Ascending aorta (tissue), 2 donors: ENCODE measurements at places on chromosomes 7 and 10.

DNA sequence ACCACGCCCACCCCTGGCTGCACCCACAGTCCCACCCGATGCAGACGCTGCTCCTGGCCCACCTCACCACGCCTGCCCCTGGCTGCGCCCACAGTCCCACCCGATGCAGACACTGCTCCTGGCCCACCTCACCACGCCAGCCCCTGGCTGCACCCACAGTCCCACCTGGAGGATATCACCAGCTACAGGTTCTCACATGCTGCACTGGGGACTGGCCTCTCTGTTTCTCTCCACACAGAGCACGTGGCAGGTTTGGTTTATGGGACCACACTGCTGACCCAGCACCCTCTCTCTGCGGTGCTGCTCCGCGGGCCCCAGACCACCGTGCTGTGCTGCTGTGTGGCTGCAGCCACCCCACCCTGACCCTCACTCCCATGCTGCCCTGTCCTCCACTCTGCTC lies 120.9 kb downstream of the VIPR2 start:
- peak; percentile 24 for DNase-seq

GRCh38 chr7:130970696-130971095 lies 236.7 kb upstream of the KLF14 start:
- no peak for DNase-seq

DNA sequence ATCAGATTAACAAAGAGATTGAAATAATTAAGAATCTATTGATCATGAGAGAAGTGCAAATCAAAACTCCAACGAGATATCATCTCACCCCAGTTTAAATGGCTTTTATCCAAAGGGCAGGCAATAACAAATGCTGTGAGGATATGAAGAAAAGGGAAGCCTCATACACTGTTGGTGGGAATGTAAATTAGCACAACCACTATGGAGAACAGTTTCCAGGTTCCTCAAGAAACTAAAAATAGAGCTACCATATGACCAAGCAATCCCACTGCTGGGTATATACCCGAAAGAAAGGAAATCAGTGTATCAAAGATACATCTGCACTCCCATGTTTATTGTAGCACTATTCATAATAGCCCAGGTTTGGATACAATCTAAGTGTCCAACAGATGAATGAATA lies 13.8 kb downstream of the FGL2 start:
- DNase-seq = no peak

DNA sequence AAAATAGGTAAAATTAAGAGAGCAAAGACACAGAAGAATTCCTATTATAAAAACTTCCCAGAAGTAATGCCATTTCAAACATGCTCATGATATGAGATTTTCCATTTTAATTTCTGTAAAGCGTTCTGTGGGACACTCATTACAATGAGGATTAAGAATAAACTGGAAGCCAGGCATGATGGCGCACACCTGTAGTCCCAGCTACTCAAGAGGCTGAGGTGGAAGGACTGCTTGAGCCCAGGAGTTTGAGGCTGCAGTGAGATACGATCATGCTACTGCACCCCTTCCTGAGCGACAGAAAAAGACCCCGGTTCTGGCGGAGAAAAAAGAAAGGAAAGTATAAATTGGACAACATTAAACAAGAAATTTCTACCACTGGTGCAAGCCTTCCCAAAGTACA lies 1.5 kb downstream of the DNA2 start:
- no peak for DNase-seq

DNA sequence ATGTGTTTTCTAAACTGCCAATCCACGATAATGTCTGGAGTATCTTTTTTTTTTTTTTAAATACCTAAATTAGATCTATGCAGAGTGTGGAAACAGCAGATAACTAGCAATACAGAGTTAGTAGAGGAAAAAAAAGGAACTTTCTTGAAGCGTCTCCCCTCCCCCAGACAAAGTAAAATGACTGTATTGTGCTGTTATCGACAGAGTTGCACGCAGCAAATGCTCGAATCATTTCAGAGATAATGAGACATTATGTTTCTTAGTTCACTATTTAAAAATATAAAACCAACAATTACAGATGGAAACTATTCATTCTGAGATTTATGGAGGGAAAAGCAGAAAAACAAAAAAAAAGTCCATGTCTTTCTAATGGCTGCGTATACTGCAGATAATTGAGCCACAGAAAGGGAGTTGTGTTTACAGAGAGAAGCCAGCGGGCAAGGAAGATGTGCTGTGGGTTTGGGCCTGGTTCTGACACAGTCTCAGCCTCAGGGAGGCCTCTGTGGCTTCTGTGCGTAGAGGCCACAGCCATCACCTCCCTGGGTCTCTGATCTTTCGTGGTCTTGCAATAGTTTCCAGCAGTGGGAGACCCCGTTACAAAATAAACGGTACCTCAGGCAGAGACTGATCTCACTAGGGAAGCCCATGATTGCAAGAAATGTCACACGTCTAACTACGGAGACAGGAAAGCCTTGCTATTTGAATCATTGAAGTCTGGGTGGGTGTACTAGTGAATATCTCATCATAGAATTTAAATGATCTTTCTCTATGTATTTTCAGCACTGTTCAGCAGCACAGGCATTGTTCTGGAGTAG lies 19.1 kb upstream of the KLF6 start:
- no peak for DNase-seq

DNA sequence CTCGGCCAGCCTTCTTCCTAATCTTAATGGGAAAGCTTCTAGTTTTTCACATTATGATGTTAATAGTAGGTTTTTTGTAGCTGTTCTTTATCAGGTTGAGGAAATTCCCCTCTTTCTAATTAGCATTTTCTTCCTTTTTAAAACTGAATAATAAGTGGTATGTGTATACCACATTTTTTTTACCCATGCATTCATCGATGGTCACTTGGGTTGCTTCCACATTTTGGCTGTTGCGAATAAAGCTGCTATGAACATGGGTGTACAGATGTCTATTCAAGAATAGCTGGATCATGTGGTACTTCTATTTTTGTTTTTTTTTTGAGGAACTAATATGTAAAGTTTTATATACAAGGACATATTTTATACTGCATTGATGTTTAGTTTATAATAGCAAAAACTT lies 44.3 kb downstream of the NRF1 start:
- no peak for DNase-seq

- no peak for DNase-seq
Observed at GRCh38 chr10:35770817-35771355, 128.8 kb upstream of the FZD8 start.

DNA sequence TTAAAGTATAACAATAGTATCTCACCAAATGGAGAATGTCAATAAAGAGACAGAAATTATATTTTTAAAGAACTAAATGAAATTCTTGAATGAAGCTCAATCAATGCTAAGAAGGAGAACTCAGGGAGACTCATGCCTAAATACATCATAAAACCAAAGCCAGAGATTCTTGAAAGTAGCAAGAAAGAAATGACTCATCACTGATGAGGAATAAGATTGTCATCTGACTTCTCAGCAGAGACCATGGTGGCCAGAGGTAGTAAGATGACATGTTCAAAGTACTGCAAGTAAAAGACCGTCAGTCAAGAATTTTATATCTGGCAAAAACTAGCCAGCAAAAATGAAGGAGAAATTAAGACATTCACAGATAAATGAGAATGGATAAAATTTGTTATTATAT lies 399.0 kb downstream of the GRID1 start:
- DNase-seq = no peak

GRCh38 chr7:155009570-155010157 lies 6.7 kb upstream of the PAXIP1 start:
- no peak for DNase-seq

DNA sequence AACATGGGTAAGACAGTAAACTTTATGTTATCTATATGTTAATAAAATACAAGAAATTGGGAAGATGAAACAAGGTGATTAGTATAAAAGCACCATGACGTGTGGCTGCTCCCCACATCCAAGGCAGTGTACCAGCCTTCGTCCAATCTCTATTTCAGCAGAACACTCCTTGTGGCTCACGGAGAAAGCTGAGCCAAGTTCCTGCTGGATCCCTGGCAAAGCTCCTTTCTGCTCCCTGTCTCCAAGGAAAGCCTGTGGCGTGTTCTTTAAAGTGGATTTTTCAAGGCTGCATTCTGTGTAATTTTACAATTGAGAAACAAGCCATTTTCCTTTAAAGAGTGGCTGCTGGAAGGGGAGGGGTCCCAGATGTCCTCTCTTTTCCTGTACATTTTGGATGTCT lies 467.3 kb downstream of the PTPRN2 start:
- DNase-seq = no peak

GRCh38 chr10:68333058-68333395 lies 299 bp upstream of the PBLD start:
- DNase-seq = no peak

- no peak for DNase-seq
Observed at GRCh38 chr10:43880160-43880559, 231.5 kb upstream of the ZNF32 start.

DNA sequence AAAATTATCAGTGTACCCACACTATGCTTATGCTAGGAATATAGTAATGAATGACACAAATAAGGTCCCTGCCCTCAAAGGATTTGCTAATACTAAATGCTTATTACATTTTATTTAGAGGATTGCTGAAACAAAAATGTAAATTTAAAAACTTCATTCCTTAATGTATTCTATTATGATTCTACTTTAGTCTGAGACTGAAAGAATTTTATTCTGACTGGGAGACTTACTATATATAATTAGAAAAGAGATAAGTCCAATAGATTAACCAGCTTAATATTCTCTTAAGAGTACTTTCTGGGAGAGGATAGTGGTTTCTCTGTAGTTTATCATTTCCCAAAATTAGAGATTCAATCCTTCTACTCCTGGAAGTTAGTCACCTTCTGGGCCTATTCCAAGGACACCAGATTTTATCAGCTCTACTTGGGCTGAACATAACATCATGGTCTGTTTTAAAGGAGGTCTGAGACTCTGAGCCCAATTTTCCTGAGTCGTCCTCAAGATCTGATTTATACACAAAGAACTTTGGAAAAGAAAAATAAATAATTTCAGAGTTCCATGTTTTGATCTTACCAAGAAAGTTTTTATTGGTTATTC lies 41.1 kb downstream of the ASZ1 start:
- DNase-seq = no peak

DNA sequence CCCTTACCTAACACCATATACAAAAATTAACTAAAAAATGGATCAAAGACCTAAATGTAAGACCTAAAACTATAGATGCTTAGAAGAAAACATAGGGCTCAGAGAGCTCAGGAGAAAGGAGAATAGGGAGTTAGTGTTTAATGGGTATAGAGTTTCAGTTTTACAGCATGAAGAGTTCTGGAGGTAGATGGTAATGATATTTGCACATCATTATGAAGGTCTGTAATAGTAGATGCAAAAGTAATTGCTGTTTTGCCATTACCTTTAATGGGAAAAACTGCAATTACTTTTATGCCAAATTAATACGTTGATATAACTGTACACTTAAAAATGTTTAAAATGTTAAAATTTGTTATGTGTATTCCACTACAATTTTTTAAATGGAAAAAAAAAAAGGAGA lies 39.2 kb upstream of the NANOS1 start:
- no peak for DNase-seq

- DNase-seq = peak; percentile 69
Observed at GRCh38 chr7:94391726-94392392, 2.8 kb upstream of the COL1A2 start.

DNA sequence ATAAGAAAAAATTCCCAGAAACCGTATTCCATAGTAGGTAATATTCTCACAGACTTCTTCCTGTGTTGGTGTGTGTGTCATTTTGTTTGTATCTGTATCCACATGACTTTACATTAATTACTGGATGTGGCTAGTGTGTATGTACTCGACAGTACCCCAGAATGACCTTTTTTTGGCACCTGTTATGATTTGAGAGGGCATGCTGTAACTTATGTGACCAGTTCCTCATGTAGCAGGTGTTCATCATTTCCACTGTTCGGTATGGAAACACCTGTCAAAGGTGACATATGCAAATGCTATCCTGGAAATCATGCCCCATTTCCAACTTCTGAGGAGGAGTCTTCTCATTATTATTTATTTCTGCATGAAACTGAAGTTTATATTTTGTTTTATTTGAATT lies 89.3 kb downstream of the ZMYND11 start:
- DNase-seq = no peak

DNA sequence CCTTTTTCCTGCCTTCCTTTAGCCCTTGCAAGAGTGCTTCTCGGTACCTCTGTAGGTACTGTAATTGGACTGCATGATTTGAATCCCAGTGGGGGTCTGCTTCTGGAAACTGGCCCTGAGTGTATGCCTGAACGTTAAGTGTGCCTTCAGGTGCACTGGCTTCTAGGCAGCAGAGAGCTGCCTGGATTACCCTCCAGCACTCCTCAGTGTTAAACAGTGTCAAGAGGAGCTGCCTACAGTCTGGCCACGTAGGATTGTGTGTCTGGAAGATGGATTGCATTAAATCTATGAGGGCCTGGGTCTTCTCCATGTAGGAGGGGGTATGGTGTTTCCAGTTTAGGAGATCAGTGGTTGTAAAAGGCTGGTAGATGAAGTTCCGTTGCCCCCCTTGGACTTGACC lies 103.7 kb downstream of the TRIM24 start:
- DNase-seq = no peak

DNA sequence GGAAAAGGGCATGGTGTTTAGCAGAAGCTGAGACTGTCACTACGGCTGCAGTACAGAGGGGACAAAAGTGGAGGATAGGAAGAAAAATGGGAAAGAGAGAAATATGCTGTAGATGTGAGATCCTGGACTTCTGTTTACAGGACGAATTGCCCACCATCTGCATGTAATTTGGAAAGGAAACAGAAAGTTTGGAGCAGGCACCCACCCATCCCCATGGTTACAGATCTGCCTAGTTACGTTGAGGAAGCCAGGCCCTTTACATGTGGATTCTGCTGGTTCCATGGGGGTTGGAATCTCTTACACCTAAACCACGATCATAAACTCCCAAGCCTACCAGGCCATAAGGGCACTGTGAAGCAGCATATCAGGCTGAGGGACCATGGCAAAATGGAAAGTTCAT lies 84.3 kb downstream of the WDFY4 start:
- DNase-seq = no peak

GRCh38 chr10:3773460-3774017 lies 11.5 kb downstream of the KLF6 start:
- DNase-seq = no peak

DNA sequence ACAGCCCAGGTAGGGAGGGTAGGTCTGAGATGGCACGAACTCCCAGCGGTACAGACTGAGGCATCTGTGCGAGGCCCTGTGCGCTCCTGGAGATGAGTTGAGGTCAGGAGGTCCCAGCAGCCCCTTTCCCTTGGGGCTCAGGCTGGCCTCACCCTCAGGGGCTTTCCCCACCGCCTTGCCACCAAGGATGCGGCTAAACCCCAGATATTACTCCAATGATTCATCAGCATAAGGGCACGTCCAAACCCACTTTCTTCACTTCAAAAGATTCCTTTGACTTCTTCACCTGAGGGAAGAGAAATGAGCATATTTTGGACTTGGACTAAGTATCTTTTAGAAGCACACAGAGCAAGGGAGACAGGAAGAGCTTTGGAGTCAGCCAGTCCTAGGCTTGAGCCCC lies 20.3 kb downstream of the UROS start:
- no peak for DNase-seq
